ENCODE measurements at places on chromosomes 2 and 18. TPM values are rescaled to one million over a fixed set of nuclear protein-coding genes. Genes with fewer than 3 reads are reported as not detected.

Gene PCARE
- total RNA-seq = not detected

Gene HTR2B
- not detected for total RNA-seq

Gene KCNG2
- total RNA-seq = not detected

Gene CRYGD
- total RNA-seq = not detected

Gene ASXL3
- not detected for total RNA-seq

Data from T-helper 17 cell (primary cell).